ENCODE measurements at places on chromosomes 1 and 21.

DNA sequence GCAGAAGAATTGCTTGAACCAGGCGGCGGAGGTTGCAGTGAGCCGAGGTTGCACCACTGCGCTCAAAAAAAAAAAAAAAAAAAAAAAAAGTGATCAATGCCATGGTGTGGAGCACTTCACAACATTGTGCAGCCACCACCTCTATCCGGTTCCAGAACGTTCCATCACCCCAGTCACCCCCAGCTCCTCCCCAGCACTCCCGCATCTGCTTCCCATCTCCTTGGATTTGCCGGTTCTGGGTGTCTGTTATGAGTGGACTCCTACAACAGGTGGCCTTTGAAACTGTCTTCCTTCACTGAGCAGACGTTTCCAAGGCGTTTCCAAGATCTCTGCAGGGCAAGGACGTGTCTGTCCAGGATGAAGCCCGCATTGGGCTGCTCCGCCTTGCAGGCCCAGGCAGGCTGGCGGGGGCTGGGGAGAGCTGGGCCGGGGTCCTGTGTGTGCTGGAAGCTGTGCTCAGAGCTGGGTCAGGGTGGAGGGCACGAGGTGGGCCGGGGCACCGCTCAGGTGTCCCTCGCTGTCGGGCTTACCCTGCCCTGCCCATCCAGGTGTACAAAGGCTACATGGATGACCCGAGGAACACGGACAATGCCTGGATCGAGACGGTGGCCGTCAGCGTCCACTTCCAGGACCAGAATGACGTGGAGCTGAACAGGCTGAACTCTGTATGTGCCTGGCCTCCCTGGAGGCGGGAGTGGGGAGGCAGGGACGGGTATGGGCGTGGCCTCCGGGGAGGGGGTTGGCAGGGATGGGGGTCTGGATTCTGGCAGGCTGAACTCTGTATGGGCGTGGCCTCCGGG is 14.9 kb upstream of the LRRC3 start:
- DNase-seq, result no peak

GRCh38 chr1:107132780-107133179 is 8.1 kb upstream of the NTNG1 start:
- no peak for DNase-seq

GRCh38 chr21:44897326-44898010 is 23.2 kb downstream of the ITGB2 start:
- peak; percentile 68 for DNase-seq

GRCh38 chr1:162171111-162171510 is 101.6 kb downstream of the NOS1AP start:
- no peak for DNase-seq

DNA sequence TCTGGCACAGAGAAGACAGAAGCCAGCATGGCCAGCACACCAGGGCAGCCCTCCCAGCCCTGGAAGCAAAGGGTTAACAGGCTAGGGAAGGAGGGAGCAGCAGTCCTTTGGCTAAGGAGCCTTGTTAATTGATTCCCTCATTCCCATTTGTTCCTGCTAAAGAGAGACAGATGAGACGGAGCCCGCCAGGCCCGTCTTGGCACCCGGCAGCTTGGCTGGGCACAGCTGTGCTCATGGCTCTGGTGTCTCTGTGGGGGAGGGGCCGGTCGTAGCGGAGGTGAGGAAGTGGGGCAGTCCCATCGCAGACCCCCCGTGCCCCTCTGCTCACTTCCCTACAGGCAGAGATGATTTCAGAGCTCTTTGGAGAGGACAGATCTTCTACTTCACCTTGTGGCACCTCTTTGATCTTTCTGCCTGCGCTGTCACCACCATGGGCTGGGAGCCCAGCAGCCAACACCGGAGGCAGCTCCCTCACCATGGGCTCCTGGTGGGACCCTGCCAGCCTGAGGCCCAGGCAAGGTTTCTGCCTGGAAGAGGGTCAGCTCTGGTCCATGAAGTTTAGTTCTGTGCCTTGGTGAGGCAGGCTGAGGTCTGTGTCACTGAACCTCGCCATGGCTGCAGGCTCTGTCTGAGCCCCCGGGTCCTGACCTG is 38.0 kb downstream of the FOXO6 start:
- no peak for DNase-seq
